ENCODE measurements at places on chromosomes 11 and 22.

- H3K36me3 ChIP-seq, result no peaks in the 10 kb centered on the region
- H3K27ac ChIP-seq, result no peak within 1 kb of the TSS
- no peaks in the 10 kb centered on the region for H3K4me1 ChIP-seq
Observed at GRCh38 chr22:17007852-17008731, at the start of gene GAB4. Gene GAB4, minus strand, starts transcription at chr22:17008222. Its CDS starts 108 bp downstream, at chr22:17008114.

GRCh38 chr11:103528596-103528995 is 419.4 kb downstream of the DYNC2H1 start:
- DNase-seq, result no peak
- no peaks in the 10 kb centered on the region for H3K36me3 ChIP-seq
- no peak overlapping the region for H3K27ac ChIP-seq
- H3K4me3 ChIP-seq, result no peak overlapping the region
- no peaks in the 10 kb centered on the region for H3K27me3 ChIP-seq

- no peak for DNase-seq
- no peak overlapping the region for H3K4me3 ChIP-seq
- no peaks in the 10 kb centered on the region for H3K27me3 ChIP-seq
- H3K4me1 ChIP-seq, result peaks cover 59% of the 10 kb centered on the region
Observed at GRCh38 chr11:125170510-125171031, 6.0 kb downstream of the PKNOX2 start.

DNA sequence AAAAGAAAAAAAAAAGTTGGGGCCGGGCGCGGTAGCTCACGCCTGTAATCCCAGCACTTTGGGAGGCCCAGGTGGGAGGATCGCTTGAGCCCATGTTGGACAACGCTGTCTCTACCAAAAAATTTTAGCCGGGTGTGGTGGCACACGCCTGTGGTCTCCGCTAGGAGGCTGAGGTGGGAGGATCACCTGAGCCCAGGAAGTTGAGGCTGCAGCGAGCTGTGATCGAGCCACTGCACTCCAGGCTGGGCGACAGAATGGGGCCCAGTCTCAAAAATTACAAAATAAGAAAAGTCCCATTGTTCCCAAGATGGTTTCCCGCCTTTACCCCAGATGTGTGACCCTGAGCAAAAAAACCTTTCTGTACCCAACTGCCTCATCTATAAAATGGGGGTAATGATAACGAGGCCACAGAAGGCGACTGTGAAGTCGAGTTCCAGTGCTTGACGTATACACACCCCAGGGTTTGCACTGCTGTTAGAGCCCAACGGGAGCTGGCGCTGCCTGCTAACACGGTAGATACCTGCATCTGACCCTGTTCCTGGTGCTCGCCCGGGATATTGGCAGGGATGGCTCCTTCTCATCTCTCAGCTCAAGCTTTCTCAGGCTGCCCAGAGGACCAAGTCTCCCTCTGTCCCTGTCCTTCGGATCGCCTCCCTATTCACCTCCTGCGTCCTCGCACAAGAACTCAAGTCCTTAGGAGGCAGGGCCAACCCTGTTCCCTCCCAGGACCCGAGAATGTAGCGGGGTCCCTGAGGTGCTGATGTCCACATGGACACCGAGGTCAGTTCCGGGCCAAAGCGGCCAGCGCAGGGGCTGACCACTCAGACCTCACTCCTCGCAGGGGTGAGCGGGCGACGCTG is 1.1 kb upstream of the RPLP2 start:
- peak overlapping the region; percentile 98 for H3K4me3 ChIP-seq
- H3K4me1 ChIP-seq, result peaks cover 50% of the 10 kb centered on the region
- no peak for DNase-seq
- H3K27ac ChIP-seq, result peak overlapping the region; percentile 96
- H3K36me3 ChIP-seq, result peaks cover 28% of the 10 kb centered on the region

- H3K36me3 ChIP-seq, result no peaks in the 10 kb centered on the region
- H3K27ac ChIP-seq, result no peak overlapping the region
- H3K27me3 ChIP-seq, result no peaks in the 10 kb centered on the region
Observed at GRCh38 chr11:111352935-111353710, 26.0 kb downstream of the POU2AF1 start.

Measured in vagina (tissue), 2 donors.